ENCODE measurements at places on chromosomes 13 and 19.

DNA sequence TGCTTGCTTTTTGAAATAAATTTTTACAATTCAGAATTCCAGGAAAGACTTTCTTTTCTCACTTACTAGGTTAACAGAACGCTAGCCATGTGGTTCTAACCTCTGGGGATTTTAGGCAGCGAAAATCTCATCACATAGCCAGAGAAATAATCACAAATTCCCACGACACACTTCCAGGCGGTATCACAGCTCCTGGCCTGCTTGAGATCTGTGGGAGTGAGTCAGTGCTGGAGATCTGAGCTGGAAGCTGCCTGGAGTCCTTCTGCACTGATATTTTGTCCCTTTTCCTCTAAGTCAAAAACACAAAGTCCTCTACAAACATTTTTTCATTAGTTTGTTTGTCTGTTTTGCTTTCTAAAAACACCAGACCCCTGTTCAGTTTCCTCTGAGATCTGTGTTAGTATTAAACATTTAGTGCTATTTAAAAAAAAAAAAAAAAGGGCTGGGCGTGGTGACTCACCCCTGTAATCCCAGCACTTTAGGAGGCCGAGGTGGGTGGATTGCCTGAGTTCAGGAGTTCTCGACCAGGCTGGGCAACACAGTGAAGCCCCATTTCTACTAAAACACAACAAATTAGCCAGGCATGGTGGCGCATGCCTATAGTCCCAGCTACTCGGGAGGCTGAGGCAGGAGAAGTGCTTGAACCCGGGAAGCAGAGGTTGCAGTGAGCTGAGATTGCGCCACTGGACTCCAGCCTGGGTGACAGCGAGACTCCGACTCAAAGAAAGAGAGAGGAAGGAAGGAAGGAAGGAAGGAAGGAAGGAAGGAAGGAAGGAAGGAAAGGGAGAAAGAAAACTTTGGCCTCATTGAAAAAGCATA is 12.2 kb upstream of the UBE2L5 start:
- no peak for DNase-seq

- no peak for DNase-seq
These were observed 28.5 kb upstream of the POP4 start for GRCh38 chr19:29577649-29577963.

- no peak for DNase-seq
These were observed 53.6 kb upstream of the TPM4 start for GRCh38 chr19:16022681-16023080.

DNA sequence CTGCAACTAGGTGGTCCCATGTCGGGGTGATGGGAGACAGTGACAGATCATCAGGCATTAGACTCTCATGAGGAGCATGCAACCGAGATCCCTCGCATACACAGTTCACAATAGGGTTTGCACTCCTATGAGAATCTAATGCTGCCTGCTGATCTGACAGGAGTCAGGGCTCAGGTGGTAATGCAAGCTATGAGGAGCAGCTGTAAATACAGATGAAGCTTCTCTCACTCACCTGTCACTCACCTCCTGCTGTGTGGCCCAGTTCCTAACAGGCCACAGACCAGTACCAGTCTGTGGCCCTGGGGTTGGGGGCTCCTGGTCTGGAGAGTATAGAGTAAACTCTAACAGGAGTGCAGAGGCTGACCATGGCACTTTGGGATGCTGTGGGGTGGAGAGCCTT is 209.2 kb downstream of the DLEU7 start:
- no peak for DNase-seq

DNA sequence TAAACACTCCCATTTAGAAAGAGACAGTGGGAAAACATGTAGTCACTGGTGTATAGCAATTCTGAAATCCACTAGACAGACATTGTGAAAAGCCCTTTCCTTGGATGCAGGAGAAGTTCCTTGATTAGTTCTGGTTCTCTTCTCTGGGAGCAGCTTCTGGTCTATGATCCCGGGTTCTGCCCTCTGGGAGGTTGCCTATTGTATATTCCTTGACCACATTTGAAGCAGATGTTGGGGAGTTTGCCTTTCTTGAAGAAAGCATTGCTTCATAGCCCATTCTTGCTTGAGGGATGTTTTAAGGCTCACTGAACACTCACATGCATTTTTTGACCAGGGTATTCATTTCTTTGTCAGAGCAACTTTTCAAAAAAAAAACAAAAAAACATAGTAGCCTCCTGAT is 211.9 kb downstream of the NDFIP2 start:
- no peak for DNase-seq

DNA sequence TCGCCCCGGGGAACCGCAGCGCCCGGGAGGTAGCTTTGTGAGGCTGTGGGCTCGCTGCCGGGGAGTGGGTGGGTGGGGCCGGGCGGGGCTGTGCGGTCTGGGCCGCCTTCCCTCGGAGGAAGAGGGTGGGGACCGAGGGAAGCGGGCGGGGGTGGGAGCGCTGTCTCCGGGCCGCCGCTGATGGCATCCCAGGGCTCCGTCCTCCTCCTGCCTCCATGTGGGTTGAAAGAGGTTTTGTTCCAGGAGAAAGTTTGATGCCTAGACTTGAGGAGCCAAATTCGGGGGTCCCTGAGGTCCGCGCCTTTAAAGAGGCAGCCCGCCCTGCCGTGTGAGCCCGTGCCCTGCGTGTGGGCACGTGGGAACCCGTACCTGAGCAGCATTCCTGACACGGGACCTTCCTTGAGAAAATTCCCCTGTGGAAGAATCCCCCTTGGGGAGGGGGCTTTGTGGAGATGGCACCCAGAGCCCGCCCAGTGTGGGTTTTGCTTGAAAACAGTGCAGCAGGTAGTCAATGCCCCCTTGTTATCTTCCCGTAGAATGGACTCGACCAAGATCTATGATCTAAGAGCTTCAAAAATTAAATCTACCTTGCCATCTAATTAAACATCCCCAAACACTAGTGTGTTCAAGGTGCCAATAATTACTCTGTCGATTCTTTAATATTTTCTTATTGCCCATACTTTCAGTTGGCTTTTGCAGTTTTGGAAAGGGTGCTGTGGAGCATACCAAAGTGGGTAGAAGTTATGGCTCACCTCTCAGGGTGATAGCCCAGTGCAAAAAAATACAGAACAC is 107.8 kb downstream of the RXFP2 start:
- DNase-seq, result no peak

GRCh38 chr19:17210296-17210695 is 4.9 kb upstream of the USE1 start:
- DNase-seq, result no peak

DNA sequence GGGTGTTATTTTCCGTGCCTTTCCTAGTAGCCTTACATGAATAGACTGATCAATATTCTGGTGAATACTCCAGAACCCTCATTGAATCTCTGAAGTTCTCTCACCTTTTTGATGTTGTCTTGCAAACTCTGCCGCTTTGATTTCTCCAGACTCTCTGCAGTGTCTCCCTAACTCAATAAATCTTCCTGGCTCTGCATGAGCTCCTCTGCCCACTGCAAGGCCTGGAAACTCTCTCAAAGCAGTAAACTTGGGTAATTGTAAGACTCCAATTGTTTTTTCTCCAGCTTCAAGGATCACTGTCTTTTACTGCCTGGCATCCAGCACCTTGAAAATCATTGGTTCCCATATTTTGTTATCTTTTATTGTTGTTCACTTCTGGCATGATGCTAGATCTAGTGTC is 198.4 kb downstream of the GPC5 start:
- no peak for DNase-seq

- DNase-seq, result no peak
These were observed 639 bp upstream of the SLAIN1 start for GRCh38 chr13:77696879-77697216.

DNA sequence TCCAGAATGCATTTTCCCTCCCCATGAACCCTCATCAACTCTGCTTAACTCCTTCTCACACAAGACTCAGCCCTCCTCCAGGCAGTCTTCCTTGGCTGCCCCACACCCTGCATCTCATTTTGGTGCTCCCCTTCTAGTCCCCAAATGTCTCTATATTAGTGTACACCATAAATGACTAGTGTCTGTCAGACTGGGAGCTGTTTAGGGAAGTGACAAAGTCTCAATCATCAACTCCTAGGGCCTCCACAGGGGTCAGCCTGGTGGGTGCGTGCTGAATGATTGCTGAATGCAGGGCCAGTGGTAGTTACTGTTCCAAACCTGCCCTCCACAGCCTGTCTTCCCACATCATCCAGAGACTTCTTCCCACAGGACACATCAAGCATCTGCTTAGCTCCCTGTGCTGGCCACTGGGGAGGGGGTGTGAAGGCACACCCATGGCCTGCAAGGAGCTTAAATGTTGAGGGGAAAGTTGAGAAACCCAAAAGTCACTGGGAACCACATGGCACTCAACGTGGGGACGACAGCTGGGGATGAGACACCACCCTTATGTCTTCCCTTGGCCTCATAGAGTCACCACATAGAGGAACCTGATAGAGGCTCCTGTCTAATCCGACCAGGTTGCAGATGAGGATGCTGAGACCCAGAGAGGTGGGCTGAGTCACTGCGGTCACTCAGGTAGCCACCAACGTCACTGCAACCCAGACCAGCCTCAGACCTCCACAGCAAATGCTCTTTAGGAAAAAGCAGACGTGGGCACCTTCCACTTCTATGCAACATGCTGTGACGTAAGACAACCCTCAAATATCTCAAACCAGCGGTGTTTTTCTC is 79.3 kb upstream of the TM9SF2 start:
- no peak for DNase-seq
